Activated naive CD8-positive, alpha-beta T cell treated with anti-CD3 and anti-CD28 coated beads for 36 hours (primary cell): ENCODE measurements at places on chromosomes 6 and 20.

GRCh38 chr6:33994472-33995308, 151.2 kb downstream of the GRM4 start:
- no peak for DNase-seq

GRCh38 chr20:59105581-59105980, 58.0 kb upstream of the ZNF831 start:
- no peak for DNase-seq

GRCh38 chr6:3723966-3724365, 27.5 kb downstream of the PXDC1 start:
- DNase-seq = no peak

DNA sequence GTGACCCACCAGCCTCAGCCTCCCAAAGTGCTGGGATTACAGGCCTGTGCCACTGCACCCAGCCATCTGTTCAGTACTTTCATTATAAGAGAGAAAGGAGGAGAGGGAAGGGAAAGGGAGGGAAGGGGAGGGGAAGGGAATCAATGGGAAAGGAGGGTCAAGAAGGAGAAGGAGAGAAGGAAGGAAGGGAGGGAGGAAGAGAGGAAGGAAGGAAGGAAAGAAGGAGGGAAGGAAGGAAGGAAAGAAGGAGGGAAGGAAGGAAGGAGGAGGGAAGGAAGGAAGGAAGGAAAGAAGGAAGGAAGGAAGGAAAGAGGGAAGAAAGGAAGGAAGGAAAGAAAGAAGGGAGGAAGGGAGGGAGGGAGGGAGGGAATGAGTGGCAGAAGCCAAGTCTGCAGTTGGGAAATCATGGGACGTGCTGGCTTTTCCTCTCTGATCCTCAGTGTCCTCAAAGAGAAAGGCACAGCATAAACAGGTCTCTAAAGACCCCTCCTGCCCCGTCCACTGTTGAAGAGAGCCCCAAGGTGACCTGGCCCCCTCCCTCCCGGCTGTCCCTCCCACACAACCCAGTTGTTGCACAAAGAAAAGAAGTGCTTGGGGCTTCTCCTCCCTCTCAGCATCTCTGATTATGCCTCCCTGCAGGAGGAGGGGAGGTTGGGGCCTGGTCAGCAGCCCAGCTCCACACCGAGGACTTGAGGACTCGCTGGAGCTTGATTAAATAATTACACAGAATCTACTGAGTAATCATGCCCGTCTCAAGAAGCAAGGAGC, 69.1 kb upstream of the TOP1 start:
- no peak for DNase-seq

DNA sequence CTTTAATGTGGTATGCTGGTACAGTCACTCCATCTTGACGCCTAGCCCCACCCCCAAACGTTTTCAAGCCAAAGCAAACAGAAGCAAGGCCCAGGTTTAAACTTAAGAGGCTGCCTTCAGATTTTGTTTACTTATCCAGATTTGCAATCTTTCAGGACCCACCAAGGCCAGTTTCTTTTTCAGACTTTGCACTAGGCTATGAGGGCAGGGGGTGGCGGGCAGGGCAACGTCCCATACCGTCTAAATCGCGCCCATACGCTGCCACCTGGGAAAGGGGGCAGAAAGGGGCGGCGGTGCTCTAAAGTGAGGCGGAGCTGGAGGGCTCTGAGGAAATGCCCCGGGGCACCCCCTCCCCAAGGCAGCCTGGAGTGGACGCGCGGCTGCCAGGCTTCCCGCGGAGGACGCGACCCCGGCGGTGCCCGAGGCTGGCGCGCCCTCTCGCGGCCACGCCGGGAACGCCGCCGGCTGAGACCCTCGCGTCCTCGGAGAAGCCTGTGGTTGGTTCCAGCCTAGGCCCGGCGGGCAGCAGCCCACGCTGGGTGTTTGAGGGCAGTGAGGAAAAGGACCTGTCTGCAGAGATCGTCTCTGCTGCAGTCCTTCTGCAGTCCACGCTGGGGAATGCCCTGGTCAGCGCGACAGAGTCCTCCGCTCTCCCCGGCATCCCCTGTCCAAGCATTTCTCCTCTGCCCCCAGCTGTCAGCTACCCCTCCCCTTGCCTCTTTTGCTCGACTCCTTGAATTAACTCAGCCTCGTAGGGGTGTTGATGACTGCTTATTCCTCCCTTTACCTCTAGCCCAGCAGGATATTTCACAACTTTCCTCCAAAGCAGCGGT, 129.2 kb upstream of the PRND start:
- peak; percentile 71 for DNase-seq

DNA sequence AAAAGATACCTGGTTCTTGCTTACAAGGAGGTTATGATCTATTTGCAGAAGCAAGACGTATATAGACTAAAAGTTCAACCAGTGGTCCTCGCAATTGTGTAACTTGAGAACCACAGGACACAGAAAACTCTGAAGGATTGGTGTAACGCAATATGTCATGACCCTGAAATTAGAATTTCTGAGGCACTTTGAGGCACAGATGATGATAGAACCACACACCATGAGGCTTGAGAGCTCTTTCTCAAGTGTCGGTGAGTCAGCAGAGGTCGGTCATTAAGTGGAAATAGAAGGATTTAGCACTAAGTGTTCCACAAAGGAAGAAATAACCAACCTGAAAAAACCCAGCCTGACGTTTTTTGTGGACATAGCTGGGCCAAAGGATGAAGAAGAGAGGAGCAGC, 15.3 kb upstream of the CCN2 start:
- DNase-seq = no peak

DNA sequence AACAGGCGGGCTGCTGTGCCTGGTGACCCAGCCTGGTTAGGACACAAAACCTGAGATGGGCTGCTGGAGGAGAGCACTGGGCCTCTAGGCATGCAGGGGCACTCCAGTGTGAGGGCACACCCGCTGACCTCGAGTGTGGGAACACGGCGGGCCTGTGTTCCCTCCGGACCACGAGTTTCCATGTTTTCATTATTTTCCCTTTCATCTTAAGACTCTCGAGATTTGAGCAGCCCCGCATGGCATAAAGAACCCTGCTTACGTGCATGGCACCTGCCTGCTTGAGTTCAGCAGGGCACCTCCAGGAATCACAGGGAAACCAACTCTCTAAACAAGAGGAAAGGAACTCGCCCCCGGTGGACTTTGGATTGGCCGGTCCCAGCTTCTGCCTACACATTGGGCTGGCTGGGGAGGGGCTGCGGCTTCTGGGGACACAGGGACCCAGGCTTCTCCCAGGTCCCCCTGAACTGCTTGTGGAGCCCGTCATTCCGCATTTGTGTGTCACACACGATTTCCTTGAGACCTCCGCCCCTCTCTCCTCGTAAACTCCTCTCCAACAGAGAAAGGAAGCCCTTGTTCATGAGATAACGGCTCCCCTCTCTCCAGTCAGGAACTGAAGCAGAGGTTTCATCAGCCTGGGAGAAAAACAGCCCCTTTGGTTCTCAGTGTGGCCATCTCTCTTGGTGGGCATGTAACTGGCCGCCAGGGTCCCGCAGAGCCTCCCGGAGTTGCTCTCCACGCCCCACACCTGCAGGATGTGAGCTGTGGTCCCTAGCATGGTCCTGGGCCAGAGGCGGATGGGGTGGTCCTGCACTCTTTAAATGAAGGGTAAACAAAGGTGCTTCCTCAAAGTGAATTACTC, 181.8 kb downstream of the TTLL2 start:
- DNase-seq = no peak

- DNase-seq = no peak
Measured at GRCh38 chr6:12266571-12266970, 23.6 kb upstream of the EDN1 start.
